ENCODE measurements at places on chromosomes 11 and 22. TPM values are rescaled to one million over a fixed set of nuclear protein-coding genes. Genes with fewer than 3 reads are reported as not detected.

DNA sequence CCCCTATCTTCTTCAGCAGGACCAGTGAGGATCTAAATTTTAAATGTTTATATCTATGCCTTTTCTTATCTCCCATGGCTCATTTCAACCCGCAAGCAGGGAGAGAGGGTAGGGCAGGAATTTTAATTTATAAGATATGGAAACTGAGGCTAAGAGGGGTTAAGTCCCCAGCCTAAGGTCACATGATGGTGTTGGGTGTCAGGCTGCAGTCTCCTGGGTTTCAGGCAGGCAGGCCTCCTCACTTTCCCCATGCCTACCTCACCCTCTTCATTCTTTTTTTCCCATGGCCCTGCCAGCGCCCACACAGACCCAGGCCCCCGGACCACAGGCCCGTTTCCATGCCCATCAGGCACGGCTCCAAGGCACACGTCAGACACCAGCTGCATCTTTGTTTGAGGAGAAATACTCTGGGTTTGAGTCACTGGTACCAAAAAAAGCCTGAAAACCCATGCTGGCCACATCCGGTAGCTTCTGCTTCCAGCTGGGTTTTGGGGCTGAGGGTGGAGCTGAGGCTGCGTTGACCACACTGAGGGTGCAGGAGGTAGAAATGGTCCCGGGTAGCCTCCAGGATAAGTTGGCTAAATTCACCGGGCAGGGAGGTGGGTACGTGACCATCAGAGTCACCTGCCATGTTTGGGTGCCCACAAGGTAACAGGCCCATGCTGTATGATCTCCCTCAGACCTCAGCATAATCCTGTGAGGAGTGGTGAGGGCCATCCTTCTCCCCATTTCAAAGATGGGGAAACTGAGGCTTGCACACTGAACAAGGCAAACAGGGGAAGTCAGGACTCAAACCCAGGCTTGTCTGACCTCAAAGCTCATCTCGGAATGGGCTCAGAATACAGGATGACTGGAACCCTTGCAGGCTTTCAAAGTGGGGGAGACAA is 7.5 kb downstream of the CRYBB1 start:
- no peak for DNase-seq

- DNase-seq, result no peak
Measured at GRCh38 chr22:41757502-41757901, 43.0 kb upstream of the CCDC134 start.

DNA sequence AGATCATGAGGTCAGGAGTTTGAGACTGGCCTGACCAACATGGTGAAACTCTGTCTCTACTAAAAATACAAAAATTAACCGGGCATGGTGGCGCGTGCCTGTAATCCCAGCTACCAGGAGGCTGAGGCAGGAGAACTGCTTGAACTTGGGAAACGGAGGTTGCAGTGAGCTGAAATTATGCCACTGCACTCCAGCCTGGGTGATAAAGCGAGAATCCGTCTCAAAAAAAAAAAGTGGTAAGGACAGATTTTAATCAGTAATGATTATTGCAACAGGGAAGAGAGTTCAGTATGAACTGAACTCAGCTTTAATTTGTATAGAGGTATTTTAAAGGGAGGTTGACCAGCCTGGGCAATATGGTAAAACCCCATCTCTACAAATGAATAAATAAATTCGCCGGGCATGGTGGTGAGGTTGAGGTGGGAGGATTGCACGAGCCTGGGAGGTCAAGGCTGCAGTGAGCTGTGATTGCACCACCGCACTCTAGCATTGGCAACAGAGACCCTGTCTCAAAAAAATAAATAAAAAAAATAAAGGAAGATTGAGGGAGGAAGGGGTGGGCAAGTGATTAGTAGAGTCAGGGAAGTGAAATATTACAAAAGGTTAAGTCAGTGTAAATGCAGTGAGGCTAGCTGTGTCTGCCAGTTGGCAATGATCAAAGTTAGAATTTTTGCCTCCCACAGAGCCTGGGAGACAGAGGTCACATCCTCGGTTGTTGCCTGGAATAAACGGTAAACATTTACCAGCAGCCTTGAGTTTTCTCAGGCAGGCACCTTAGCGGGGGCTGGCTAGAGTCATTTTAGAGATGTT is 2.6 kb upstream of the MCM5 start:
- no peak for DNase-seq

DNA sequence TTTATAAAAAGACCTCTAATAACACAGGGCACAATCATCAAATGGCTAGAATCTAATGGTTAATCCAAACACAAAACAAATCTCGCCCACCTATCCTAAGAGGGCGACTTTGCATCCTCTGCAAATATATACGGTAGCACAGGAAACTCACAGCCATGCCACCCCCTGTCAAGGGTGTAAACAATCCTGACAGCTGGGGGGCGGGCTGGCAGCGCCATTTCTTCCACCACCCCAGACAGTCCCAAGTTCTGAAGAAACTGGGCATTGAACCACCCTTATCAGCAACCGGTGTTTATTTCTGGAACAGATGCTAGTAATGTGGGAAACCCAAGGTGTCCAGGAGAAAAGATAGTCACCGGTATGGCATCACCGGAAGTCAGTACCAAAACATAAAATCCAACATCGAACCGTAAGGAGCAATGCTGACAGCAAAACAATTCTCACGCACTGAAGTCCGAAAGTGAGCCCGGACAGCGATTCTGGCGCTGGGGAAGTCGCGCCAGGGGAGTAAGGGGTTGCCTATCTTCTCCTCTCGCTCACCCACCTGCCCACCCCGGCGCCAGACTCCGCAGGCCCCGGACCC is 825 bp downstream of the FBXO3 start:
- DNase-seq, result no peak

GRCh38 chr11:131688048-131688693 is 317.8 kb downstream of the NTM start:
- DNase-seq, result peak; percentile 62

DNA sequence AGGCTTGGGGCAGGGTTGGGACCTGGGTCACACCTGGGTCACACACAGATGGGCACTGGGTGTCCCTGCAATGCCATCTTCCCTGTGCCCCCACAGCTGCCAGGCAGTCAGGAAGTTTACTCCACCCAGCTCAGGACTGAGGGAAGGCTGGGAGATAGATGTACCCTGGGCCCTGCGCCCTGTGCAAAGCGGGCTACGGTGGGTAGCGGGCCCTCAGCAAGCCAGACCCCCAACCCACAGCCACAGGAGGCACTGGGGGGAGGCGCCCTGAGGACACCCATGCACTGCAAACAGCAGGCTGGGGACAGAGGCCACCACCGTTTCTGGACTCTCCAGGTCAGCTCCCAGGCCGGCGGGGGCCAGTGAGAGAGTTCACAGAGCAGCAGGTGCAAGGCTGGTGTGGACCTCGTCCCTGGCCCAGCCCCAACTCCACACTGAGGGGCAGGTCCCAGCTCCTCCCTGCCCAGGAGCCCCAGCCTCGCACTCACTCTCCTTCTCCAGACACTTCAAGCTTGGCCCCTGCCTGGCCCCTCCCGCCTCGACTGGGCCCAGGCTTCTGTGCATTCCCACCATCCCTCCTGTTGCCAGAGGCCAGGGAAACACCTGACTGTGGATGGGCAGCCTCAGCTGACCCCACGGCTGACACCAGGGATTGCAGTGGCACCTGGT is 4.9 kb downstream of the DUSP8 start:
- no peak for DNase-seq

OR8G5 gene
- not detected for total RNA-seq

NAV2 gene
- 67.7 TPM for total RNA-seq

Measured in mesothelial cell of epicardium (in vitro differentiated cells).